Stimulated activated CD8-positive, alpha-beta memory T cell treated with anti-CD3 and anti-CD28 coated beads, Interleukin-2, amount 100 ng/mL, for 1 hour (primary cell): ENCODE measurements at places on chromosomes 3 and 15.

- no peak for DNase-seq
These were observed 555.8 kb upstream of the ALCAM start for GRCh38 chr3:104810896-104811295.

GRCh38 chr3:197836244-197836643 is 45.2 kb downstream of the LRCH3 start:
- no peak for DNase-seq

DNA sequence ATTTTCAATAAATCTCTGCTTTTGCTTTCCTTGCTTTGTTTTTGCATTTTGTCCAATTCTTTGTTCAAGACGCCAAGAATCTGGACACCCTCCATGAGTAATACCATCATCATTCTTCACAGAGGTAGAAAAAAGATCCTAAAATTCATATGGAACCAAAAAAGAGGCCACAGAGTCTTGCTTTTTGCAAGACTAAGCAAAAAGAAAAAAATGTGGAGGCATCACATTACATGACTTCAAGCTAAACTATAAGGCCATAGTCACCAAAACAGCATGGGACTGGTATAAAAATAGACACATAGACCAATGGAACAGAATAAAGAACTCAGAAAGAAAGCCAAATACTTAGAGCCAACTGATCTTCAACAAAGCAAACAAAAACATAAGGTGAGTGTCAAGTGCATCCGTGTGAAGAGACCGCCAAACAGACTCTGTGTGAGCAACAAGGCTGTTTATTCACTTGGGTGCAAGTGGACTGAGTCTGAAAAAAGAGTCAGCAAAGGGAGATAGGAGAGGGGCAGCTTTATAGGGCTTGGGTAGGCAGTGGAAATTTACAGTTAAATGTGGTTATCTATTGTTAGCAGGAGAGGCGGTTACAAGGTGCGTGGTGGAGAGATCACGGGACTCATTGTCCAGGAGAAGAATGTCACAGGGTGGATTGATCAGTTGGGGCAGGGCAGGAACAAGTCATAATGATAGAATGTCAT is 10.9 kb downstream of the STRIT1 start:
- no peak for DNase-seq

DNA sequence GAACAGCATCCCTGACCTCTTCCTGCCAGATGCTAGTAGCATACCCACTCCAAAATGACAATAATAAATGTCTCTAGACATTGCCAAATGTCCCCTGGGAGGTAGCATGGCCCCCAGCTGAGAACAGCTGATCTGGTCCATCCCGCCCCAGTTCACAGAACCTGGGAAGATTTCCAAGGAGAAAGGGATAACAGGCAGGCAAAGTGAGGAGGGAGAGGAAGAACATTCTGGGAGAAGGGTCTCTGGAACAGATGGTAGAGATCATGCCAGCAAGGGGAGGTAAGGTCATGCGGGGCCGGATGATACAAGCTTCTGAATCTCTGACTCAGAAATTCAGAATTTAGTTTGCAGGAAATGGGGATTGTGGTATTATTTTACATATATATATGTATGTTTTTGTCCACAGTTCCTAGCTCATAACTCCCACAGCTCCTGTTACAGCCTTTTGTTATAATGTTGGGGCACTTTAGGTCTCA is 192.7 kb downstream of the SUCLG2 start:
- DNase-seq: no peak

DNA sequence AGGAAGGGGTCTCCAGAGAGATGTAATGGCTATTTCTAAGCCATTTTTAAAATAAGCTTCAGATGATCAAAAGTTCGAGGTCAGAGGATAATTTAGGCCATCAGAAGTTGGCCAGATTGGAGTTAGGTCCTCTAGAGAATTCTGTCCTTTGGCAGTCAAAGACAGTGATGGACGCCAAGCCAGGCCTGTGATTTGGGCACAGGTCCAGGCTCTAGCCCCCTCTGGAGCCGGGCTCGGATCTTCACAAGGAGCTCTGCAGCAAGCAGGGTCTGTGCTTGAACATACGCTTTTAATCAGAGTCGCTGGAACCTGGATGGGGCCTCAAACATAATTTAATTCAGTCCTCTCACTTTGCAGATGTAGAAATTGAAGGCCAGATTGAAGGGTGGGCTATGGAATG is 151.4 kb upstream of the BCL6 start:
- DNase-seq: no peak

- no peak for DNase-seq
These were observed 405.8 kb upstream of the SUCLG2 start for GRCh38 chr3:68060191-68060590.

- no peak for DNase-seq
These were observed 36.9 kb upstream of the SPRED1 start for GRCh38 chr15:38215707-38216106.

GRCh38 chr3:71372911-71373637 is 210.5 kb downstream of the FOXP1 start:
- no peak for DNase-seq

DNA sequence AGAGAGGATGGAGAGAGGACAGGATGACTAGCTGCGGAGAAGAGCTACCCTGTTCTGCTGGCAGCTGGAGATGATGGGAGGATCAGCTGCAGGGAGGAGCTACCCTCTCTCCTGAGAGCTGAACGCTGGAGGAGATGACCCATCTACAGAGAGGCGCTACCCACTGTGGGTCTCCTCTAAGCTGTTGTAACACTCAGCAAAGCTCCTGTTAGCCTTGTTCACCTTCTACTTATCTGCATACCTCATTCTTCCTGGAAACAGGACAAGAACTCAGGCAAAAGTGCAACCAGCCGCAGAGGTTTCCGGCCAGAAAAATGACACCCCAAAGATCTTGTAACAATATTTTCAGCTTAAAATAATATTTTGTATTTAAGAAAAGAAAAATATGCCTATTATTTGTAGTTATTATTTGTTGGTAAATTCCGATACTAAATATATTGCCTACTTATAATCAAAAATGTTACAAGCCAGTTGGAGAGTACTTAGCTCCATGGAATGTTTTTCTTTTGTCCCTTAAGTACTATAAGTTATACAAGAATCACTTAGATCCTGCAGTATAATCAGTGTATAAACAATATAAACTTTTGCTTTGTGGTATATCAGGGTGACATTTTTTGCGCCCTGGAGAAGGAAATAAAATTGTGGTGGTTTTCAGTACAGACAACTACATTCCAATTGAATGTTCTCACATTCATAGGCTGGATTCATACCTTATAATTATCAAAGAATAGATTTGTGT is 1188.0 kb upstream of the CADM2 start:
- no peak for DNase-seq

DNA sequence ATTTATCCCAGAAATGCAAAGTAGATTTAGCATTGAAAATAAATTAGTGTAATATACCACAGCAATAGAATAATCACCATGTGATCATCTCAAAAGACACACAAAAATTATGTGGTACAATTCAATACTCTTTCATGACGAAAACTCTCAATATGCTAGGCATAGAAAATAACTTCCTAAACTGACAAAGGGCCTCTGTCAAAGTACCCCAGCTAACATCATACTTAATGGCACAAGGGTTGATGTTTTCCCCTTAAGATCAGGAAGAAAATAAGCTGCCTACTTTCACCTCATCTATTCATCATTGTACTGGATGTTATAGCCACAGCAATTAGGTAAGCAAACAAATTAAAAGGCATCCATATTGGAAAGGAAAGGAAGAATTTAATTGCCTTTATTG is 22.7 kb upstream of the NIPA2 start:
- DNase-seq: no peak
